Right renal cortex interstitium (tissue), 3 donors: ENCODE measurements at places on chromosomes 6 and 20. TPM values are rescaled to one million over a fixed set of nuclear protein-coding genes. Genes with fewer than 3 reads are reported as not detected.
A peak's percentile ranks its signal among the peaks of the same experiment; 100 is the strongest.

Gene WASF1
- polyA plus RNA-seq, result 49.6 TPM

Gene CLPSL2
- polyA plus RNA-seq, result not detected

Gene CAP2
- 15.8 TPM for polyA plus RNA-seq

Gene PLG
- 27.4 TPM for polyA plus RNA-seq

DNA sequence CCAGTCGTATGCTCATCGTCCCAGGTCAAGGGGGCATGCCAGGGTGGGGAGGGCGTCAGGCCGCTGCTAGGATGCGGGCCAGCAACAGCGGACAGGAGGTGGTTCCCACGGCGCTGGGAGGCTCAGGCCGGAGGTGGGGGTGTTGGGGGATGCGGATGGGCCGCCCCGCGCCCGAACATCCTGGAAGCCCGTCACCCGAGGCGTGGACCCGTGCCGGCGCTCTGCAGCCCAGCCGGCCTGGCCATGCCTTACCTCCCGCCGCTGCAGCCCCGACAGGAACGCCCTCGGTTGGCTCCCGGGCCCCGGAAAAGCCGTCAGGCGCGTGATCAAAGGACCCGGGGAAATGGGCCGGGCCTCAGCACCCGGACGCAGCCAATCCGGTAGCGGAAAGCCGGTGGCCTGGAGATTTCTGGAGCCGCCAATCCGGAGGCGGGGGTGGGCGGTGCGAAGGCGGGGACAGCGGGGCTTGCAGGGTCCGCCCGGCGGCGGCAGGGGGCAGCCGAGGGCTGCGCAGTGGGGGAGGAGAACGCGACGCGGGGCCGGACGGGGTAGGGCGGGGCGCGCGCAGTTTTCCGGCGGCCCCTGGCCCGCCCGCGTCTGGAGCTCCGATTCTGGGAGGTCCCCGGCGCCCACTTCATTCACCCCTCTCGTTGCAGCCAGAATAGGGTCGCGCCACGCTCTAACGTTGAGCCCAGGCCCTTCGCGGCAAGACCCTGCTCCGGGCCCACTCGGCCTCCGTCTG, at the start of gene SMIM29:
TSS of gene SMIM29 (minus strand) at position 280 of the 742 bp plus-strand sequence. CDS start 1,215 bp downstream, outside the sequence.
- peak; percentile 84 for DNase-seq

DNA sequence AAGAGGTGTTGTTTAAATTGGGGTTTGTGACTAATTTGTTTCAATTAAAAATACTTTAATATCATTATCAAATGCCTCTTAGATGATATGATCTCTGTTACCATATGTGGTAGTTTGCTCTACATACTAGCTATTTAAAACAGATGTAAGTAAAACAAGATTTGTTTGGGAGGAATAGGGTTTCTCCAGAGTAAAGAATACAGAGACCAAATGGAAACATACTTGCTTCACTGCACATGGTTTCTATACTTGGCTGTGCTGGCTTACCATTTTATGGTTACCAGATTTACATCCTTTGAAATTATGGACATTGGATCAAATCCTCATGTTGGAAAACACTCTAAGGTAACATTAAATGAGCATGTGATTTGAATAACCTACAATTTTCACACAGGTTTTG, 588.3 kb downstream of the CD109 start:
- DNase-seq, result no peak

- no peak for DNase-seq
Measured at GRCh38 chr6:24464253-24465038, 24.9 kb downstream of the GPLD1 start.

GRCh38 chr20:680638-681187, 5.1 kb upstream of the SCRT2 start:
- no peak for DNase-seq

- DNase-seq, result no peak
Measured at GRCh38 chr6:158487495-158487894, 72.4 kb upstream of the TMEM181 start.
